ENCODE measurements at places on chromosomes 7 and 10.

DNA sequence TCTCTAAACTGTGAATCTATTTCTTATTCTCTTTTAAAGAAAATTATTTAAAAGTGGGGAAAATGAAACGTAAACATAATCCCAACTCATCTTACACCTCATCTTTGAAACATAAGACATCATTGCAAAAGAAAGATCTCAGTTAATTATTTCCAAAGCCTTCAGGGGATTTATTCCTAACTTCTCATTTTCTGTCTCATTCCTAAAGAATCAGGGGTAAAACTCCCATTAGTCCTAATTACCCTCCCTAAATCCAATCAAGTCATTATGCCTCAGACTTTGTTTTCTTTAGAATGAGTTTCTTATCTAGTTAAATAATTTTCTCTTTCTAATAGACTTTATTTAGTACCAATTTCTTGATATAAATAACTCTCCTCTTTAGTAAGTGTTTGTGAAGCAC is 39.7 kb upstream of the JCAD start:
- no peak for DNase-seq

- peak; percentile 48 for DNase-seq
Measured at GRCh38 chr7:116727432-116728009, 55.5 kb downstream of the MET start.

GRCh38 chr10:61397175-61397986 is 55.8 kb downstream of the TMEM26 start:
- no peak for DNase-seq

DNA sequence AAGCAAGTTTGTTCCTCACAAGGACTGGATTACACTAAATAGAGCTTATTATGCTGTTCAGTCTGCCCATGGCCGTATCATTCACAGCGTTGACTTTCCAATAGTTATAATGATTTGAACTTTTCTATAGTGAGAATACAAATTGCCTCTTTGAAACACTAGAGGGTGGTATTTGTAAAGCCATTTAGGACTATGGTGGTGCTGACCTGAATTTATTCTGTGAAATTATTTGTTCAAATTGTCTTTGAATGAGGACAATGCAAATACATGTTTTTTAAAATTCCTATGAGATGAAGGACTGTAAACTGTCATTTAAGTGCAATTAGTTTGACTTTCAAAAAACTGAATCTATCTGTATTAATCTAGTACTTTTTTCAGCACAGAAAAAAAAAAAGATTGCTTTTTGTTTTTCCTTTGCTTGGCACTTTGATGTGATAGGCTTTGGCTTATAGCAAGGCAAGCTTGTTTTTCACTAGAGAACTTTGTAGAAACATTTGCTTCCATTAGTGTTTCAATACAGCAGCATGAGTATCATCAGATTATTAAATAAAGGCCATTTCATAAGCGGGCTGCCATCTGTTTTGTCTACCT is 122.7 kb upstream of the TMEM229A start:
- peak; percentile 62 for DNase-seq

GRCh38 chr7:27840313-27840712 is 100.4 kb downstream of the TAX1BP1 start:
- DNase-seq = no peak

DNA sequence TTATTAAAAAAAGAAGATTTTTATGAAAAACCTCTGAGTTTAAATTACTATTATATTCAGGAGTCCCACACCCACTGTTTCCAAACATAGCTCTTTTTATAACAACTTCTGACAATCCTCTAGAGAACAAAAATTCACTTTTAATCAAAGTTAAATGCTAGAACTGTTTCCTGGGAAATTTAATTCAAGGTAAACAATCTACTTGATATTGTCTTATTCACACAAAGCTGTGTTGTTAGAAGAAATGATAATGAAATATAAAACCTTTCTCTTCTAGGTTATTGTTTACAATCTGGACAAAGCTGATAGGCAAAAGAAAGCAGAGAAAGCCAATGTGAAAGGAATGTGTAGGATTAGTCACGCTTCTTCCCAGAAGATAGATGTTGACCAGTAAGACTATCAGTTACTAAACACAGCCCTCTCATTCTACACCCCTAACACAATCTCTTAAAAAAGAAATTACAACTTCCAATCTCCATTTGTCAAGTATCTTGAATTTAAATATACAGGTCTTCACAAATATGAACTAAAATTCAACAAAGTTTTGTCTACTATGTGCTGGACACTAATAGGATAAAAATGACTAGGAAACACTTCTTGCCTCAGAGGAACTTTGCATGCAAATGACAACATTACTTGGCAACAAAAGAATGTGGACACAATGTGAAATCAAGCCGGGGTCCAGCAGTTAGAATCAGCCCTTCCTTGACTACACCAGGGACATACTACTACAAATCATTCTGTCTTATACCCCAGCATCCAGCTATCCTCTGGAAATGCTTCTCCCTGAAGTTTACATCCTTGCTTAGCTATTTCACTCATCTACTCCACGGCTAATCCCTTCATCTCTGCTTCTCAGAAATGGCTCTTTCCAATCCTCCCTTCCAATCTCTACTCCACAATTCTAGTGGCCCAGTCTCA is 123.7 kb downstream of the IMMP2L start:
- peak; percentile 52 for DNase-seq

DNA sequence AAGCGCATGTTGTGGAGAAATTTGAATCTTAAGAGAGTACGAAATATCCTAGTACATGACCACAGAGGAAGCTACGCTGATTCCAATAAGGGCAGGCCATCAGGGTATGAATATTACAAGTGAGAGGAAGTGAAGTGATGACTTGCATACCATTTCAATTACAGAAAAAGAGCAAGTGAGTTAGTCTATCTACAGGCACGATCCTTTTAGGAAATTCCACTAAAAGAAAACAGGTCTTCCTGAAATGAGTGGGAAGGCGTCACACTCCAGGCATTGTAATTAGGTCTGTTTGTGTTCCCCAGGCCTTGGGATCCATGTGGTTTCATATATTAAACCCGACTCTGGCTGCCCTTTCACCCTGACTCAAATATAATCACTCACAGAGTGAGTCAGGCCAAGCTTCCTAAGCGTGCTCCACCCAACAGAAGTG is 152.5 kb downstream of the SEMA3A start:
- DNase-seq = peak; percentile 86

DNA sequence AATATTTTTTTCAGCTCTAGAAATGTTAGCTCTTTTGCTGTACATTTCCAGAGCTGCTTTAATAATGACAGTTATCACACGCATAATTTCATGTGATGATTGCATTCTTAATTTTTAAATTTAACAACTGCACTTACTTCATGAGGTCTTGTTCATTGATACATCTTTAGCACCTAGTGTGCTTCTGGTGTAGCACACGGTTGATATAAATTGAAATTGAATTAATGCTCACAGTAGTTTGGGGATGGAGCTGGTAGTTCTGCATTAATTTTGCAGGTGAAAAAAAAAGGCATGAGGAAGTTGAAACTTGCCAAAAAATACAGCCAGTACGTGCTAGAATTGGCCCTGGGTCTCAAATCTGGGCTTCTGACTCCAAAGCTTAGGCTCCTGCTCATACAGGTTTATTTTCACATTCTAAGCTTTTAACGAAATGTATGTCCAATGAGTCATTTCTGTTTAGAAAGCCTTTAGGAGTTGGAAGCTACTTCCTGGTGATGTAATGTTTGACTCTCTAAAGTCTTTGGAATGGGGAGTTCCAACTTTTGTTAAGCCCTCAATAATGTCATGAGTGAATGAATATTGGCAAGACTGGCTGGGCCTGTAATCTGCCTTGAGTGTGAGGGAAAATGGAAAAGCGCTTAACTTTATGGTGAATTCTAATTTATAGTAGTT is 62.5 kb downstream of the DAGLB start:
- DNase-seq = peak; percentile 95

GRCh38 chr10:99685597-99685967 is 26.3 kb downstream of the ENTPD7 start:
- DNase-seq = no peak

DNA sequence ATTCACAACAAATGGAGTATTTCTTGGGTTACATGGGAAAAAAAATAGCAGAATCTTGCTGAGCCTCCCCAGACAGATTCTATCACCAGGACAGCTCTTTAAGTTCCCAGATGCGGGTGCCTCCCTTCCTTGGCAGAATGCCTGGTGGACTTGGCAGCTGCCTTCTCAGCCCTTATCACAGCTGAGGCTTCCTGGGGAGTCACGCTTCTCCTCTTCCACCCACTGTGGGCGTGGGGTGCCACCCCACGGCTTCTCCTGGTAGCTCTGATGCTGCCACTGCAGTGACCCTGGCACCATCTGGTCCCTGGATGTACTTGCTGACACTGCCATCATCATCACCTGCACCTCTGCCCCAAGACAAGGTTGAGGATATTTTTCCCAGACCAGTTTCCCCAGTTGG is 16.2 kb upstream of the NME8 start:
- DNase-seq = peak; percentile 22

- no peak for DNase-seq
Measured at GRCh38 chr7:78780560-78780959, 672.9 kb downstream of the MAGI2 start.

GRCh38 chr10:86785037-86785436 is 28.6 kb downstream of the BMPR1A start:
- DNase-seq = no peak

GRCh38 chr7:116932566-116932965 is 20.7 kb upstream of the ST7 start:
- no peak for DNase-seq

GRCh38 chr10:110324805-110325280 is 20.1 kb upstream of the SMNDC1 start:
- DNase-seq = no peak

DNA sequence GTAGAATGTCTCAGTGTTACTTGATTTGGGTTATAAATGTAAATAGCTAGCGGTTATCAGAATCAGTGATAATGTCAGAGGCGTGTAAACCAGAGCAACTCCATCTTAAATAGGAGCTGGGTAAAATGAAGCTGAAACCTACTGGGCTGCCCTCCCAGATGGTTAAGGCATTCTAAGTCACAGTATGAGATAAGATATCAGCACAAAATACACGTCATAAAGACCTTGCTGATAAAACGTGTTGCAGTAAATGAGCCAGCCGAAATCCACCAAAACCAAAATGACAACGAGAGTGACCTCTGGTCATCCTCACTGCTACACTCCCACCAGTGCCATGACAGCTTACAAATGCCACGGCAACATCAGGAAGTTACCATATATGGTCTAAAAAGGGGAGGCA is 172.3 kb downstream of the CHRM2 start:
- no peak for DNase-seq

DNA sequence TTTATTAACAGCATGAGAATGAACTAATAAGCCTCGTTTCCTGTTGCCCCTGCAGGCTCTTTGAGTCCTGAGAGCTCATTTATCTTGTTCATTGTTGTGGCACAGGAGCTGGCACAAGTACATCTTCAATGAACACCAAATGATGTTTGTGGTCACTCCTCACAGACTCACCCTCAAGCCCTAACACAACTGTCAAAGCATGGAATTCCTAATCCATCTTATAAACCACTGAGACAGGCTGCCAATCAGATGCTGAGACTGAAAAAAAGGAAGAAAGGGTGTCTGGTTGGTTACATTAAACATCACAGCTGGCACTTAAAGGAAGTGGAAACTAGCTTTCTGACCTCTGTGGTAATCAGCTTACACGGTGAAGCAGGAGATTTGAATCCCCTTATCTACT is 7.7 kb upstream of the CCDC172 start:
- no peak for DNase-seq

DNA sequence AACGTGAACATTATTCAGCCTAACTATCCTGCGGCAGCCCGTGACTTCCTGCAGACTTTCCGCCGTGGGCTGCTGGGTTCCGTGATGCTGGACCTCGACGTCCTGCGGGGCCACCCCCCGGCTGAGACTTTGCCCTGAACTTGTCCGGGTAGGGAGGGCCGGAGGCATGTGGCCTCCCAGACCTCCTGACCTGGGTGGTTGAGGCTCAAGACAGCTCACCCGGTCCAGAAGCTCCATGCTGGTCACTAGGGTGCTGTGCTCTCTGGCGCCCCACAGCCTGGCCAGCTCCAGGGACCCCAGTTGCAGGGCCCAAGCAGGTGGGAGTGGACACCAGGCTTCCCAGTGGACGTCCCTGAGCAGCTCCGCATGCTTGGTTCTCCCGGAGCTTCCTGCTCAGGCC is 4.4 kb downstream of the SPRN start:
- DNase-seq = no peak

GRCh38 chr7:149826344-149827088 is 11.7 kb upstream of the ZNF862 start:
- DNase-seq = no peak

DNA sequence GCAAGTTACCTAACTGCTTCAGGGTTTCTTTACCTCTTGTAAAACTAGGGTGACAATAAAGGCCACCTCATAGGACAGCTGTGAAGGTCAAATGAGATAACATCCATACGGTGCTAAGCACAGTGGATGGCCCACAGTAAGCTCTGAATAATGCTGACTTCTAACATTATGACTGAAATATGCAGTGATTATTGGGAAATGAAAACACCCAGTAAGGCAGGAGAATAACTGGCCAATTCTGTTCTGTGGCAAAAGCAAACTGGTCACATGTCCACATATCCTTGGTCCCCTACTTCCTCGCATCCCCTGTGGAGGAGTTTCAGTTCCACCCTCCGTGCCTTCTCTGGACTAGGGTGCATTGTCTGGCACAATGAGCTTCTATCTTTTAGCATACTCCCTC is 1.4 kb downstream of the CUBN start:
- no peak for DNase-seq

- DNase-seq = no peak
Measured at GRCh38 chr7:77904252-77904651, 105.7 kb downstream of the PHTF2 start.

DNA sequence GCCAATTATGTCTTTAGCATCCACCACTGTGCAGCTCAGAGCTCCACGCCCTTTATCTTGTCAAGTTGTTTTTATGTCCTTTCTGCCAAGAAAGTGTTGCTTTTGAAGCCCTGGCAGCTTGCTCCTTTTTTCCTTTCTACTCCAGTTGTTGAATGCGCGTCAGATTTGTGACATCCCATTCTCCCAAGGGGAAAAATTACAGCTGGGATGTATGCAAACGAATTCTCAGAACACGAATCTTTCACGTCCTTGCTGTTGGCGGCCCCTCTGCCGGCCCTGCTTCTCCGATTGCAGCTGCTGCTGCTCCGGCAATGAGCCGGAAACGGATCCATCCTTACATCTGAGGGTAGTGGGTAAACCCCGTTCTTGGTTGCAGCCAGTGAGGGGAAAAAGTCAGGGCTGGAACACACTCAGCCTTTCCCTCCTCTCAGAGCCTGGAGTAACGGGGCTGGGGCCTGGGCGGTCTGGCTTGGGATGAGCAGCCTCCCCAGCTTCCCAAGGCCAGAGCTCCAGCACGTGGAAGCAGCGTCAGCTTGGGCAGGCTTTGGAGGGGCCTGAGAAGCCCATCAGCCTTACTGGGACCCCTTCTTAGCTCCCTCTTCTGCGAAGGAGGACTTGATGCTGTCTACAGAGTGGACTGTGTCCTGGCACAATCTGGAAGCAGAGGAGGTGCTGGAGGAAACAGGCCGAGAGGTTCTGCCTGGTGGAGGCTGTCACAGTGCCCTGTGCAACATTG is 79.0 kb upstream of the CHST15 start:
- no peak for DNase-seq

All from PC-3 (cell line).